ENCODE measurements at places on chromosomes 16 and 17. TPM values are rescaled to one million over a fixed set of nuclear protein-coding genes. Genes with fewer than 3 reads are reported as not detected.

The GPRC5B gene
- 14.1 TPM for total RNA-seq

GRCh38 chr17:77635176-77635575 lies 323.3 kb upstream of the TNRC6C start:
- no peak for DNase-seq

The CA10 gene
- not detected for total RNA-seq

- no peak for DNase-seq
Measured at GRCh38 chr16:78431004-78431670, 331.7 kb downstream of the WWOX start.

DNA sequence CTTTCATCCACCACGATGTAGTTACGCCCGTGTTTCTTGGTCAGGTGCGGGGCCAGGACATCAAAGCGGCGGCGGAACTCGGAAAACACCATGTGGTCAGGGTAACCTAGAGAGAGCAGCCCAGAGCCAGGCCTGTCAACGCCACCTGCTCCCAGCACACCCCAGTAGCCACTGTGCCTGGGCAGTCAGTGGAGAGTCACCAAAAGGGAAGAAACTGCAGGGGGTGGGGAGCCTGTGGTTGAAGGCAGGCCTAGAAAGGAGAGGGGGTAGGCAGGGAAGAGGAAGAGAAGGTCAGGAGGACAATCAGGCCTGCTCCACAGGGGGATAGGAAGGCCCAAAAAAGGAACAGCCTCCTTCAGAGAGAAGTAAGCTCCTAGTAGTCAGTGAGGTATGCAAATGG lies 64.1 kb downstream of the PIPOX start:
- DNase-seq = no peak

The TBL3 gene
- total RNA-seq = 27.0 TPM

GRCh38 chr16:52238710-52239109 lies 308.2 kb downstream of the TOX3 start:
- DNase-seq = no peak

DNA sequence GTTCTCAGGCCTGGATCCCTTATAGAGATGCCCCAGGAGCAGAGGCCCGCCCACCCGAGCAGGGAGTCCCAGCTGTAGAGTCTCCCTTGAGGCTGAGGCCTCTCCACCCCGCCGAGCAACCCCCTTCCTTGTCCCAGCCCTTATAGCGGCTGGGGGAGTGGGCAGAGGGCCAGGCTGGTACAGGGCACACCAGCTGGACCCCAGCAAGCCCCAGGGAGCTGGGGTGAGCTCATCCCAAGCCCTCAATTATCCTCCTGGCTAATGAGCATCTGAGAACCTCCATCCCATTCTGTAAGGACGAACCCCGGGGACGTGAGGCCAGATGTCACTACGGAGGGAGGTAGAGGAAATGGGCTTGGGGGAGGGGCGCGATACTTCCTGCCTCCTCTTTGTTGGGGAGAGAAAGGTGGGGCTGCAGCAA lies 3.2 kb upstream of the SNN start:
- DNase-seq = no peak

- DNase-seq = no peak
Measured at GRCh38 chr16:89152831-89153700, 18.5 kb upstream of the CDH15 start.

- no peak for DNase-seq
Measured at GRCh38 chr16:54286090-54286365, 559 bp downstream of the IRX3 start.

The CSH2 gene
- total RNA-seq = not detected

DNA sequence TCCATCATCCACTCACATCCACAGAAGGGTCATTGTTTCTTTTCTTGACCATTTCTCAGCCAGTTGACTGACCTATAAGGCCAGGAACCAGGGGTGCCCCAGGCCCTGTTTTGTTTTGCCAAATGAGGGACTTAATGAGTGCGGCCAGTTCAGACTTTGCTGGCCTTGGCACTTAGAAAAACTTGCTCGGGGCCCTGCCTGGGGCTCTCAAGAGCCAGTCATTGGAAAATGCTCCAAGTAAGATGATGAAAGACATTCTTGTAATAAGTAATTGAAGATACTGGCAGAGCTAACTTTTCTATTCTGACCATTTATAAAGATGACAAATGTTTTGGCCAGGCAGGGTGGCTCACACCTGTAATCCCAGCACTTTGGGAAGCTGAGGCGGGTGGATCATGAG lies 29.0 kb upstream of the CLEC18B start:
- DNase-seq = no peak

The MT1E gene
- 428 TPM for total RNA-seq

DNA sequence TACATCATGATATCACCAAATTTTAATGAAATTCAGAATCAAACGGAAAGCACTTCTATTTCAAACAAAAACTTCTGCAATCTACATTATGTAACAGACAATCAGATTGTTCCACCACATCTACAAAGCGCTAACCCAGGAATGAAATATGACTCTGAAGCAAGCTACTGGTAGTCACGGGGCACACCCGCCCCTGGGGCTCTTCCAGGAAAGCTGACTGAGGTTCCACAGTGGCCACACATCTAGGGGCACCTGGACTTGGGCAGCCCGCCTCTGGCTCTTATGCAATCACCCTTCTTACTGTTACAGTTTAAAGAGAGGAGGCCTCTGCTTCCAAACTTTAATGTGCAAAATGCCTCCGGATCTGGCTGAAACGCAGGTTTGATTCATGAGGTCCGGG lies 27.5 kb downstream of the ZCCHC14 start:
- DNase-seq = peak; percentile 96

DNA sequence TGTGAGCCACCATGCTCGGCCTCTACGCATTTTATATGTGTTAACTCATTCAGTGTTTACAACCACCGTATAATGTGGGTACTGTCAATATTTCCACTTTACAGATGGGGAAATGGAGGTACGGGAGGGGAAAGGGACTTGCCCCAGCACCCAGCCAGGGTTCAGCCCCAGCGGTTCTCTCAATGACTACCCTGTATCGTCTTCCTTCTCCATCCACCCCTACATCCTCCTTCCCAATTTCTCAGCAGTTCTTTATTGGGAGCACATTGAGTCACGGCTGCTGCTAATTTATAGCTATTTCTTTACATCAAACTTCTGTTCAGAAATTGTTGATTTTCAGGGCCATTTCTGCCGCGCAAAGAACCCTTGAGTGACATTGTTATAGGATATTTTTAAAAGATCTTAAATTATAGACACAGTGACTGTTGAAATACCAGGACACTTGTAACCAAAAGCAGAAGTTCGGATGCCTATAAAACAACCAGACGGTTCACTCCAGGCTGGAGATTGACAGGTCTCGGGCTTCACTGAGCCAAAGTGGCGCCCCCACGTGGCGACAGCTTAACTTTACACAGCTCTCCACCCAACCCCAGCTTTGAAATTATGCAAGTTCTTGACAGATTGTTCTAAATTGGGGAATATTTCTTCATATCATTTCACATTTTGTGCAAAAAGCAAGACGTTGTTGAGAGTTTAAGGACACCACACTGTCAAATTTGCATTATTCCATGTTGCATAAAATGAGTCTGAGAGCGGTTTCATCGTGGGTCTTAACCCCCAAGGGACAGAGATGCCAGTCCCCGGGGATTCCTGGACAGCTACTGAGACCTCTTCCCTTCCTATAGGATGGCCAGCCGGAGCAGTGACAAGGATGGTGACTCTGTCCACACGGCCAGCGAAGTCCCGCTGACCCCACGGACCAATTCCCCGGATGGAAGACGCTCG lies 11.8 kb downstream of the SYT17 start:
- no peak for DNase-seq

GRCh38 chr17:8806253-8806925 lies 7.2 kb upstream of the MFSD6L start:
- DNase-seq = peak; percentile 64

DNA sequence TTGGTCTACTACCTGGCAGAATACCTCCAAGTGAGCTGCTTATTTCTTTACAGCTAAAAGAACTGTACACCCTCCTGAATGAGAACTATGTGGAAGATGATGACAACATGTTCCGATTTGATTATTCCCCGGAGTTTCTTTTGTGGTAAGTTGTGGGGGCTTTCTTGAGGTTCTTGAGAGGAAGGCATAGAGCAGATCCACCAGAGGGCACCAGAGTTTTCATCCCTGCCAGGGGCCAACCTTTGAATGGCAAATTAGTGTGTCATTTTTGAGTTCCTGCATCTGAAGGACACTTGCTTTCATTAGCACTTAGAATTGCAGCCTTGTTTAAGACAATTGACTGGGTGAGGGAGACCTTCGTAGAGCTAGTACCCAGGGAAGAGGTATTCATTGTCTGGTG lies 35.0 kb downstream of the NMT1 start:
- no peak for DNase-seq

DNA sequence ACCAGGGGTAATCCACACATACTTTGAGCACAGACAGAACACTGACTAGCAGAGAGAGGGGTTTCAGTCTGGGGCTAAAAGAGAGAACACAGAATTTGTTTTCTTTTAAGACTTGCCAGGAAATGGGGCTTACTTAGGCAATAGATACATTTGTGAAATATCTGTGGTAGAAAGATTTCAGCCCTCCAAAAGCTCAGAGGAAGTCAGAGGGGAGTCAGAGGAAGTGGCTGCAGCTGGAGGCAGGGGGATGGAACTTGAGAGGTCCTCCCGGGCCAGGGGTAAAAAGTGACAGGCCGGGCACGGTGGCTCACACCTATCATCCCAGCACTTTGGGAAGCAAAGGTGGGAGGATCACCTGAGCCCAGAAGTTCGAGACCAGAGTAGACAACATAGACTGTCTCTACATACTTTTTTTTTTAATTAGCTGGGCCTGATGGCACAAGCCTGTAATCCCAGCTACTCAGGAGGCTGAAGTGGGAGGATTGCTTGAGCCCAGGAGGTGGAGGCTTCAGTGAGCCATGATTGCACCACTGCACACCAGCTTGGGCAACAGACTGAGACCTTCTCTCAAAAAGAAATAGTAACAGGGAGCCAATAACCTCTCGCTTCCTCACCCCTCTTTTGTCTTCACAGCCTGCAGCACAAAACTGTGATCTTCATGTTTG lies 49.9 kb downstream of the NLRC5 start:
- no peak for DNase-seq

DNA sequence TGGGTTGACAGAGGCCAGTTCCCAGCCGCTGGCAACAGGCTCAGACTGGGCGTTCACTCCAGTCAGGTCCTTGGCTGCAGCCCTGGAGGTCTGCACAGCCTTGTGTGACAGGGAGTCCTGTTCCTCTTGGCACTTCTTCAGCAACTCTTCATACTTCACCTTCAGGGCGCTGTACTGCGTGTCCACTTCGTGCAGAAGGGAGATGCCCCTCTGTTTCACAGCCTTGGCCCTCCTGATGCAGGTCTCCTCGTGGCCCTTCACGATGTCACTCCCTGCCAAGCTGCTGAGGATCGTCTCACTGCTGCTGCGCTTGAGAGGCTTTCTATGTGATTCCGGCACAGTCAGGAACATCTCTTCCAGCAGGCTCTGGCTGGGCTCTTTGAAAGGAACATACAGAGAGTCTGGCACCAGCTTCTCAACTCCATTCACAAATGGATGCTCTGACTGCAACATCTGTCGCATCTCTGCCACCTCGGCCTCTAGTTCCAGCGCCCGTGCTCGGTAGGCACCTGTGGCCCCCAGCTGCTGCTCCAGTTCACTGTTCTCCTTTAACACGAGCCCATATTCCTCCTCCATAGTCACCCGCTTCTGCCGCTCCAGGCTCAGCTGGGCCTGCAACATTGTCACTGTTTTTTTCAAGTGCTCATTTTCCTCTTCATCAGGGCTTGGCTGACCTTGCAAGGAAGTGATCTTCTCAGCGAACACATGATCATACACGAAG lies 27.2 kb downstream of the CDR2 start:
- no peak for DNase-seq

GRCh38 chr17:45963283-45963682 lies 35.8 kb upstream of the STH start:
- DNase-seq = no peak

GRCh38 chr17:4293572-4293971 lies 29.8 kb upstream of the ANKFY1 start:
- DNase-seq = no peak

- no peak for DNase-seq
Measured at GRCh38 chr17:73386561-73386960, 74.8 kb upstream of the CDC42EP4 start.
